Glutamatergic neuron (in vitro differentiated cells): ENCODE measurements at places on chromosomes 4 and X. TPM values are rescaled to one million over a fixed set of nuclear protein-coding genes. Genes with fewer than 3 reads are reported as not detected.

- no peak for DNase-seq
Measured at GRCh38 chrX:74520291-74520690, 94.1 kb downstream of the RLIM start.

GRCh38 chr4:178556796-178557195, 1114.6 kb upstream of the AGA start:
- no peak for DNase-seq

DNA sequence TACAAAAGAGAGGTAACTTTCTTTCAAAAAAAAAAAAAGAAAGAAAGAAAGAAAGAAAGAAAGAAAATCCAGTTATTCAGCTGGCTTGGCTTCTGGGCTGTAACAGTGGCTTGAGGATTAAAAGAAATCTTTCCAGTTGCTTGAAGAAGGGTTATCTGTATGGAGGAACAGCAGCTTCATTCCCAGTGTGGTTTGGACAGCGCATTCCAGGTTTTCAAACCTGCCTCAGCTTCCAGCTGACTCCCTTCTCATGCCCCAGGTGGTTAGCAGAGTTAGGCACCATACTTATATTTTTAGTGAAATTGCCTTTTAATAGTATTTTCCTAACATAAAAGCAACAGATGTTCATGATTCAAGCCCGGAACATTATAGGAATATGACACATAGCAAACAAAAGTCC, 48.6 kb downstream of the TMEM164 start:
- DNase-seq, result no peak

Gene FGF13
- total RNA-seq, result 34.2 TPM

DNA sequence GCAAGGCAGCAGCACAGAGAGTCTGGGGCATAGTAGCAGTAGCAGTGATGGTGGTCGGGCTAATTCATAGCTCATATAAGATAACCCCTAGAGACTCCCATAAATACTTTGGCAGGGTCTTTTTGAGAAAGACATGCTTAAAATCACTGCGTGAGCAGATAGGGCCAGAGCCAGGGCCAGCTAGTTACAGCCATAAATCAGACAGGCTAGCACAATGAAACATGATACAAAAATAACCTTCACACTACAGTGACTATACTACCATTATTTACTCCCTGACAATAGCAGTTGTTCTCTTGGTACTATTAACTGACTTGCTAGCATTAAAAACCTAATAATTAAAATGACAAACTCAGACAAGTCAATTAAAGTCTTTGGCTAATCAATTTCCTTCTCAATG, 295.9 kb downstream of the SMARCA1 start:
- DNase-seq, result no peak

Gene TREX2
- total RNA-seq, result 0.29 TPM
